ENCODE measurements at places on chromosomes 3 and 15.

DNA sequence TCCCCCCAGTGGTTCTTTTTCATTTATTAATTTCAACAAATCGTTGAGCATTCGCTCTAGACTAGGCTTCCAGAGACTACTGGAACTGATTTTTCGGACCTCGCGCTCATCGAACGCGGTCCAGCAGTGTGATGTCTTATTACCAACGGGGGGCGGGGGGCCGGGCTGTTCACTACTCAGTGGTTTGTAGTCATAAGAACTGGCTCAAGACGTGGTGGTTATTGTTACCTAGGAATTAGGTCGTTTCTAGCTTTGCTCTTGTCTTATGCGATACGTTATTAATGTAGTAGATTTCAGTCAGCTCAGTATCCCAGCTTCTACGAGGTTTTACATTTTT, 858 bp downstream of the RBM5 start:
- no peak for DNase-seq

DNA sequence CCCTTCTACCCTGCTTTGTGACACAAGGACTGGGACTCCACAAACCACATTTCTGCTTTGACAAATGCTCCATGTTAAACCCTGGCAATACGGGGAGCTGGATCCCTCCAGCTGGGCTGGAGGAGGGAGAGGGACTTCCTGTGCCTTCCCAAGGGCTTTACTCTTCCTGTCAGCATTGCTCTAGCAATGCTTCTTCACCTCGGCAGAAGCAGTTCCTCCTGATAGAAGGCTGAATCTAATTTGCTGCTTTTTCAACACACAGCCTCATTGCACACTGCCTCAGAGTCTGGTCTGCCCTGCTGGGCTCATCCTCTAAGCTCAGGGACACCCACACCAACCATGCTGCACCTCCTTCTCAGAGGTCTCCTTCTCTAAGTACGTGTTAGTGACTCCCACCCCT, 142.8 kb upstream of the SMAD3 start:
- no peak for DNase-seq

GRCh38 chr3:128247666-128248409, 94.6 kb downstream of the EEFSEC start:
- no peak for DNase-seq

GRCh38 chr3:37198996-37199395, 24.6 kb upstream of the LRRFIP2 start:
- DNase-seq: no peak

DNA sequence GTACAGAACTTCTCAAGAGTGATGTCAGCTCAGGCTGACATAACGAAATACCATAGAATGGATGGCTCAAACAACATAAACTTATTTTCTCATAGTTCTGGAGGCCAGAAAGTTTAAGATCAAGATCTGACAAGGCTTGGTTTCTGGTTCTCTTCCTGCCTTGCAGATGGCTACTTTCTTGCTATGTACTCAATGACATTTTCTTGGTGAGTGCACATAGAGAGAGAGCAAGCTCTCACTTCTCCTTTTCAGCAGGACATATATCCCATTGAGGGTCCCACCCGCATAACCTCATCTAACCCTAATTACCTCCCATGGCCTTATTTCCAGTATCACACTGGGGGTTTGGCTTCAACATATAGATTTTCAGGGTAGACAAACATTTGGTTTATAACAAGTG, 1072.1 kb downstream of the PLOD2 start:
- DNase-seq: no peak

- DNase-seq: no peak
These were observed 46.3 kb upstream of the CCDC80 start for GRCh38 chr3:112687211-112687610.

DNA sequence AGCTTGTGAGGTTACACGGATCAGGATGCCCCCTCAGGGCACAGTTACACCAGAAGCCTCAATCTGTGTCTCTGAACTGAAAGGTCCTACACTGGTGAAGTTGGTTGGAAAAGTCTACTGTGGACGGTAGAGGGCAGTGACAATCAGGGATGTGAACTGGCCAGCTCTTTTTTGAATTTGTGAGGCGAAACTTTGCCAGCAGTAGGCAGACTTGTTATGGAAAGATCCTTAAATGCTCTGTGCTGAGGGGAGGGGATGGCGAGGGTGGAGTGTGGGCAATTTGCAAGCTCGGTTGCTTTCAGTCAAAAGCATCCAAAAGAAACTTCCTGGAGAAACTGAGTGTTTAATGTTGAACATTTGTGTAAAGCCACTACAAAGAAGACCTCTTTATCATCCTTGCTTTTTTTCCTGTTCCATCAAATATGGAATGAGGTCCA, 127.4 kb upstream of the ABHD17C start:
- DNase-seq: peak; percentile 59

DNA sequence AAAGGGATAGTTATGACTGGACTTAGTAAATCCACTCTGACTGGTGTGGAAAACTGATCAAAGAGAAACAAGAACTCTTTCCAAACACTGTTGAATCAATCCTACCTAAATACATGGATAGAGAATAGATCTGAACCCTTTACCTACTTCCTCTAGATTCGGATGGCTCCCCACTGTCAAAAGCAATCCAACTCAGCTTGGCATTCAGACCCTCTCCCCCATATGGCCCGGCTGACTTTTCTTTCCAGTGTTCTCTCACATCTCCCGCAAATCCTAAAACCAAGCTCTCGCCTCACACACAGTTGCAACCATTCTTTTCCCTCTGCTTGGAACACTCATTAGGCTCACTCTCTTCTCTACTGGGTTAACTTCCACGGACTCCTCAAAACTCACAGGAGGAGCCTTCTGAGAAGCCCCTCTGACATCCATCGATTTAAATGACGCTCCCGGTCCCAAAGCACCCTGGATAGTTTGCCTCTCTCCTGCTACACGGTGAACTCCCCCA, 639 bp downstream of the SPICE1 start:
- peak; percentile 33 for DNase-seq

- no peak for DNase-seq
These were observed 40.4 kb downstream of the ETFA start for GRCh38 chr15:76270876-76271275.

GRCh38 chr3:29335438-29335837, 54.6 kb downstream of the RBMS3 start:
- DNase-seq: peak; percentile 6

- peak; percentile 39 for DNase-seq
These were observed 507.0 kb upstream of the TPRG1 start for GRCh38 chr3:188664795-188665194.

DNA sequence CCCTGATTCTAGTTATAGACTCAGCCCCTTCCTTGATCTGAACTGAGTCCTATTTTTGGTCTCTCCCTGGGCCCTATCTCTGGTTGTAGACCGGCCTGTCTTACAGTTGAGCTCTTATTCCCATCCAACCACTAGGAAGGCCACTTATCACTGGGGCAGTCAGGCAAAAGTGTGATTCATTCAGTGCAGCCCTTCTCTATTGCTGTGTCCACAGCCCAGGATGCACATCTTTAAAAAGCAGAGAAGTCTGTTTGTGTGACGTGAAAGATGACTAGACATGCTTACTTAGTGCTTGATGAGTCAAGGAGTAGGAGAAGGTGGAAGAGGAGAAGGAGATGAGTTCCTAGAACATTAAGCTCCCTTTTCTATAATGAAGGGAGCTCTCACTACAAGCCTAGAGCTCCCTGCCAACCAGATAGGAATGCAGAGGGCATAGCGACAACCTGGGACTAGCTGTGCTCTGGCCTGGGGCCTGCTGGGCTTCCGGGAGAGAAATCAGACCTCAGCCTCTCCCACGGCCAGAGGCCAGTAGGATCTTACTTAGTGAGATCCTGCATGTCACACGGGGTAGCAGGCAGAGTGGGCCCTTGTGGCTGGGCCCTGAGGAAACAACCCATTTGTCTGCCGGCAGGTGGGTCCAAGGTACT, 25.7 kb downstream of the INSYN1 start:
- DNase-seq: no peak

- DNase-seq: no peak
These were observed 32.5 kb downstream of the GMNC start for GRCh38 chr3:190830031-190830430.

DNA sequence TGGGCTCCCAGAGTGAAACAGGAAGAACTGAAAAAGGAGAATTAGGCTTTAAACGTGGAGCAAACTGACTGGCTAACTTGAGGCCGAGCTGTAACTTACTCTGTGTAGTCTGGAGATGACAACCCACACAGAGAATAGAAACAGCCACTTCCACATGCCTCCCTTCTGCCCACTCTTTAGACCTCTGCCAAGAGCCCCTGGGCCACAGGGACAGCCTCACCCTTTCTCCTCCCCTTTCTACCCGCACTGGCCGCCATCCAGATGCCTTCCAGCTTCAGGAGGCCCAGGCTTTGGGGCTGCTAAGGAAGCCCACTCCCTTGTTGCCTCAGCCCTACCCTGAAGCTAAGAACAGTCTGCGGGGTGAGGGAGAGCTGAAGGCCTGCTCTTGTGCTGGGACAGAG, 6.8 kb downstream of the ARHGAP31 start:
- DNase-seq: no peak

All from AML-193 (cell line).